Amygdala (tissue), 56 donors: ENCODE measurements at places on chromosomes 16 and 17.

DNA sequence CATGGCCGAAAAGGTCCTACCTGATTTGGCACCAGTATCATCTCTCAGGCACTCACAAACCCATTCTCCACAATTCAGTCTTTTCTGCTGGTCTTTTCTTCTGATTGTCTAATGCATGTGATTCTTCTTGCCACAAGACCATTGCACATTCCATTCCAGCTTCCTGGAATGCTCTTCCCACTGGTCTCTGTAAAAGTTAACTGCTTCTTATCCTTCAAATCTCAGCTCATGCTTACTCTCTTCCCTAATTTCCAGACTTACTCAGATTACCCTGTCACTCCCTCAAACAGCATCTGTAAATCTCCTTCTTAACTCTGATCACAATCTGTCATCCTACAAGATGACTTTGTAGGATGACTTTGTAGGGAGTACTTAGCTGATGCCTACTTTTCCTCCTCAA is 320.2 kb downstream of the MAP2K6 start:
- no peak for DNase-seq

DNA sequence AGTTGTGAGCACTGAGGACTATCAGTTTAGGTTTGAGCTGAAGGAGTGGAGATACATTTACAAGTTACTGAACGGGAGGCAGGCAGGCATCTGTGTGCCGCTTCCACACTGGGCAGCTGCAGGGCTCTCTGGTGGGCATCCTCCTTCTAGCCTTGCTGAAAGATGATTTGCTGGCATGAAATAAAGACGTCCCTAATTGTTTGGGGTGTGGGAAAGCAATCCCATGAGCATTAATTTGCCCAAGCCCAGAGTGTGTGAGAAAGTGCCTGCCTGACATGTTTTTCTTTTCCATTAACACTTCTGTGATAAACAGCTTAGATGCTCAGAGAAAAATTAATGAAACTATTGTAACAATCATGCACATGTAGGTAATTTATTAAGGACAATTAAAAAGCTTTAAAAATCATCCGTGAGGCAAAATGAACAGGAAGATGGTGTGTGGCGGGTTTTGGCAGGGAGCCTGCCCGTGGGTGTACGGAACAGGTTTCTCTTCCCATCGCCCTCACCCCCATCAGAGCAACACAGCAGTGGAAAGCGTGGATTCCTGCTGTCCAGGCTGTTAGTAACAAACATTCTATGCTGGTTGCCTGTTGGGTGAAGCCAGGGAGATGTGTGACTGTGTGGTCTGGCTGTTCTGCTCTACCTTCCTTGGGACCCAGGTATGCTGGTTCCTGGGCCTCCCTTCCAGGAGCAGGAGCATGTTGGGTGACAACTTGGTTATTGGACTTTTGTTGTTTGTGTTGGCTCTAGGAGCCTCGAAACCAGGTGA is 191.9 kb downstream of the MSI2 start:
- DNase-seq: no peak

DNA sequence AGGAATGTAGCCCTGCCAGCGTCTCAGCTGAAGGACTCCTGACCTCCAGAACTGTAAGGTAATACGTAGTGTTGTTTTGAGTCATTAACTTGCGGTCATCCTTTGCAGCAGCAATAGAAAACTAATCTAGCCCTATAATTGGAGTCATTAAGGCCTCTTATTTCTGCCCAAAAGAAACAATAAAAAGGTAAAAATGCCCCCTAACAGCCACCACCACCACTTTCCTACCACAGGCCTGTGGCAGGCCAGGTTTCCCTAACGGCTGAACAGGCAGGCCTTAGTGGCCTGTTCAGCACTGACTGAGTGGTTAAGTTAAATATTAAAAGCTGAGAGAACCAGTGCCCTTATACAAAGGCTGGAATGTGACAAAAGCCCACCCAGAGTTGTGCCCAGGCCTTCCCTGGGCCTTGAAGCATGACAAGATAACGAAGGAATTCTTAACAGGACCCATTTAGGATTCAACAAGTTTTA is 286.5 kb upstream of the ERCC4 start:
- no peak for DNase-seq

DNA sequence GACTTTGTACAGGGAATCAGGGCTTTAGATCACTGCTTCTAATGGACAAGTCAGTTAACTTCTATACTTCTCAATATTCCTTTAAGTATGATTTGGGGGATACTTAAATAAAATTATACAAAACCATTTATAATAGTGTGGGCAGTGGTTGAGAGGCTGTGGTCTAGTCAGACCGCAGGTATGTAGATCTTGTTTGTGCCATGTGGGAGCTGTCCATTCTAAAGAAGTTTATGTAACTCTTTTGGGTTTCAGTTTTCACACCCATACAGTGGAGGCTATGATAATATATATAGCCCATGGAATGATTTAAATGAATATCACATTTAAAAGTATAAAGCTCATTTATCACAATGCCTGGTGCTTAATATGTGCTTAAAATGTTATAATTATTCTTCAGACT is 654.3 kb upstream of the KIF2B start:
- DNase-seq: no peak

DNA sequence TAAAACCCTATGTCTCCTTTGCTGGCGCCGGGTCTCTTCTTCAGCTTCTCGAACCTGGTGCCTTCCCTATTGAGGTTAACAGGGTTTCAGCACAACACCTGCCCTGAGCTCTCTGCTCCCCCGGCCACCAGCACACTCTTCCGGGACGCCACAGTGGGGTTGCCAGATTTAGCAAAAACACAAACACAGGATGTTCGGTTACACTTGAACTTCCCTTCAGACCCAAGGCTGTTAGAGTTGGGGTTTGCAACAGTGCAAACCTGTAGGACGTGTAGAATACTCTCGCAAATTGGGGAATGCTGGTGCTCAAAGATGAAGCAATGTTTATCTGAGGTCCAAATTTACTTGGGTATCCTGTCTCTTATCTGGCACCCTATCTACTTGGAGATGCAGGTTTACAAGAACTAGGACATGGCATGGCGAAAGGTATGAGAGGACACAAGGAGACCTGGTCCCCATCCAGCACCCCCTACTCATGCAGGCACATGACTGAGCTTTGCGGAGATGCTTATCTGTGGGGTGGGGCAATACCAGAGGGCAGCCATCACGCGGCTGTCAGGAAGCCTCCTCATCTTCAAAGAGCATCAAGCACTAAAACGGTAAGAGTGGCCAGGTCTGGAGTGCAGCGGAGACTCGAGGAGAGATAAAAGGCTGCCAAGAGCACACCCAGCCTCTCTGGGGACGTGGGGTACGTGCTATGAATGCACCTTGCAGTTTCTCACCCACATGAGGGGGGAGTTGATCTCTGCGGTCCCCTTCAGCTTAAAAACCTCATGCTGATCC is 52.8 kb downstream of the SDK2 start:
- no peak for DNase-seq

GRCh38 chr16:80948886-80949493 is 57.7 kb downstream of the CMC2 start:
- DNase-seq: no peak

GRCh38 chr17:65446043-65446442 is 115.4 kb downstream of the AXIN2 start:
- no peak for DNase-seq

GRCh38 chr16:29745853-29746345 is at the start of gene C16orf54:
C16orf54 (minus strand) TSS chr16:29745990; CDS start chr16:29744951, 1,039 bp downstream.
- DNase-seq: peak; percentile 15

- DNase-seq: no peak
These were observed 31.1 kb upstream of the FASN start for GRCh38 chr17:82129095-82129494.

- DNase-seq: no peak
These were observed 27.5 kb downstream of the OR1D5 start for GRCh38 chr17:3035968-3036280.

- DNase-seq: no peak
These were observed 1.1 kb downstream of the SLC25A39 start for GRCh38 chr17:44323359-44324091.

DNA sequence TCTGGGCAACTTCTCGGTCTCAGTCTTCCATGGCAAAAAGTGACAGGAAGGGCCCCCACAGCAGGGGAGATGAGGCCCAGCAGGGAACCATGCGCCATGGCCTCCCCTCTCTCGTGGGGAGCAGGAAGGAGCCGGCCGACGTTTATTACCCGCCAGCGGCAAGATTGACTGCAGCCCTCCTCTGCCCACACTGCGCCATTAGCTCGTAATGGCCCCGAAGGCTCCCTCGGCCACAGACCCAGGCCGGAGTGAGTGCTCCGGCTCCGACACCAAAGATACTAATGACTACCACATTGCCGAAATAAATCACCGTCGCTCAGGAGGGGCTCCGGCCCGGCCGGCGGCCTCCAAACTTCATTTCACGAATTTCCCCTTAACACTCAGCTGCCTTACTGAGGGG is 226.9 kb downstream of the C16orf78 start:
- no peak for DNase-seq

DNA sequence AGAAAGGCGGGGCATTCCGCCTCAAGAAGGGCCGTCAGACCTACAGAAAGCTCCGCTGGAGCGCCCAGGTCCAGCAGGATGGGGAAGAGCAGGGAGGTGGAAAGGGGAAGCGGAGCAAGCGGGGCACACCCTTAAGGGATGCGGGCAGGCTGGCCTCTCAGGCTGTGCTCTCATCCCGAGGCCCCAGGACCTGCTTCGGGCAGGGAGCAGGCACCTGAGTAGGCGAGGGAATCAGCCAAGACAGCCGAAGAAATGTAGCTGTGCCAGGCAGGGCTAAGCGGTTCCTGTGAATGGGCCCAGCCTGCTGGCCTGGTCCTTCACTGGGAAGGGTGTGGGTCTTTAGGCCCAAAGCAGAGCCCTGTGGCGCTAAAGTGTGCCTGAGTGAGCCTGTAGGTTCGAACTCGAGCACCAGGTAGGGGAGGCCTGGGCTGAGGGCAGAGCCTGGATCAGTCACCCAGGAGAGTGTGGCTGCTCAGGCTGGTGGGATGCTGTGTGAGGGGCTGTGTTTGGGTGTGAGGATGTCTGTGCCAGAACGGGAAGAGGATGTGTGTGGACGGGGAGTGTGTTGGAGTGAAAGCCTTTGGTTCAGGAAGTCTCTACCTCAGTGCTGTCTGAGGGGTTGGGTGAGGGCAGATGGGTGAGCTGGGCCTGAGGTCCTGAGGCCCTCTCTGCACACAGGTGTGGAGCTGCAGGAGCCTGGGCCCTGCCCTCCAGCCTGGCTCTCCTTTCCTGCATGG is 3.3 kb downstream of the TBX4 start:
- no peak for DNase-seq

- DNase-seq: no peak
These were observed 1.7 kb downstream of the CDT1 start for GRCh38 chr16:88805340-88805715.

DNA sequence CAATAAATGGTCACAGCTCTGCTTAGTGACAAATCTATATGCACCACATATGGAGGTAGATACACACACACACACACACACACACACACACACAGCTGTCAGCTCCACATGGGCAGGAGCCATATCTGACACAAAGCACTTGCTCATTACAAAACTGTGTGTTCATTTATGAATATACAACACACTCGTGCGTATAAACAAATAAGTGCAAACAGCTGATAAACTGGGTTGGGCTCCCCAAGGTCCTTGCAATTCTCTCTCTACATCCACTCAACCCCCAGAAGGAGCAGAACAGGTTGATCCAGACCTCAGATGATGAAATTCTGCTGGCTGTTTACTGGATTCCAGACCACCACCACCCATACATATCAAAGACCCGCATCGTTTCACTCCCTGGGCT is 140.7 kb downstream of the XYLT1 start:
- no peak for DNase-seq
